ENCODE measurements at places on chromosomes 7 and 10.

DNA sequence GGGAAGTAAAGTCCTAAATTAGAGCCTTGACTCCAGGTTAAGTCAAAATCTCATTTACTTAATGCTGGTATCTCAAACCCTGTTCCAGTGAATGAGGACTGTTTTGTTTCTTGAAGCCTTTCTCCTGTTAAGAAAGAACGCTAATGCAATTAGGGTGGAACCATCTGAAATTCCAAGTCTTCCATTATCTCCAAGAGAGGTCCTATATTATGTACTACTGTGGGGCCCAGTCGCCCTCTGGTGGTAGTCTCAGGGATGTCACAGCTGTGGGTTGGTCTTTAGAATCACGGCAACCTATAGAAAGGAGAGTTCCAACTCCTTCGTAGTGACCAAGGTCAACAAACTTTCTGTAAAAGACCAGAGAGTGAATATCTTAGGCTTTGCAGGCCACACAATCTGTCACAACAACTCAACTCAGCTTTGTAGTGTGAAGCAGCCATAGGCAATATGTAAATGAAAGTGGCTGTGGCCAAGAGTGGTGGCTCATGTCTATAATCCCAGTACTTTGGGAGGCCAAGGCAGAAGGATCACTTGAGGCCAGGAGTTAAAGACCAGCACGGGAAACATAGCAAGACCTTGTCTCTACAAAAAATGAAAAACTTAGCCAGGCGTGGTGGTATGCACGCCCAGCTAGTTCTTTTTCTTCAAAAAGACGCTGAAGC lies 9.3 kb downstream of the RPP38 start:
- DNase-seq = peak; percentile 47

DNA sequence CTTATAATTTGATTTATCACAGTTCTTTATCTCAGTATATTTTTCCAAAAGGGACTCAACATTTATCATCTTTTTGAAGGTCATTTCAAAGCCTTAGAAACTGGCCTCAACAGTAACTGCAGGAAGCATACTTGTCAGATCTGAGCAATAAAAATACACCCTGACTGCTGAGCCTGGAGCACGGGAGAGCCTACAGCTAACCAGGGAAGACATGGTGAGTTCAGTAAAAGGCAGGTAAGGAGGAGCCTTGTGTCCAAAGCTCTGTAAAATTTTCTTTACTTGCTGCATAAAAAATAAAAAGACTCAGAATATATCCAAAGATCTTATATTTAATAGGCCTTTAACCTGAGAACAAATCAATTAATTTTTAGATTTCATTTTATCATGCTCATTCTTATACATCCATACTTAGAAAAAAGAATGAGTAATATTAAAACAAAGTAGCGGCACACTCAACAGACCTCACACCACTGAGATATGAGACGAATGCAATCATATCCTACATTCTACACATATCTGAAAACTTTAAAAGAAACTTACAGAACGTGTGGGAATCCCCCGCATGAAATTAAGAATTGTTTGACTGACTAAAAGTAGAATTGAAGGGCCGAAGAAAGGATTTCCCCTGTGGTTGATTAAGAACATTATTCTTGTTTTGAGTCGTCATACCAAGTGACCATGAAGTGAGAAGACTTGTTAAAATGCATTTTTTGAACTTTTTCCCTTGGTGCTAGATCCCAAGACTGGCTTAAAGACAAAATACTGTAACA lies 296.4 kb upstream of the MKLN1 start:
- no peak for DNase-seq

DNA sequence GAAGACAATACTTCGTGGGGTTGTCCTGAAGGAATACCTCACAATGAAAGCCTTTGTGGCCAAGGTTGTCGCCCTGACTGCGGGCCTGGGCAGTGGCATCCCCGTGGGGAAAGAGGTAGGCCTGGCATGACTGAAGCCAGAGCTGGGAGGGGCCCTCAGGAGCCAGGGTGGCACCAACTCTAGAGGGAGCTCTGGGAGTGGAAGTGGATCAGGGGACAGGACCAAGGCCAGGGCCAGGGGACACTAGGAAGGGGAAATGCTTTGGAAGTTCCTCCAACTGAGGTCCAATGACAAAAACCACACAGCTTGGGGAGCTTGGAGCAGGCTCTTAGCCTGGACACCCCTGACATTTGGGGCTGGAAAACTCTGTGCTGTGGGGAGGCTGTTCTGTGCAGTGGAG lies 5.8 kb downstream of the CLCN1 start:
- DNase-seq = no peak

DNA sequence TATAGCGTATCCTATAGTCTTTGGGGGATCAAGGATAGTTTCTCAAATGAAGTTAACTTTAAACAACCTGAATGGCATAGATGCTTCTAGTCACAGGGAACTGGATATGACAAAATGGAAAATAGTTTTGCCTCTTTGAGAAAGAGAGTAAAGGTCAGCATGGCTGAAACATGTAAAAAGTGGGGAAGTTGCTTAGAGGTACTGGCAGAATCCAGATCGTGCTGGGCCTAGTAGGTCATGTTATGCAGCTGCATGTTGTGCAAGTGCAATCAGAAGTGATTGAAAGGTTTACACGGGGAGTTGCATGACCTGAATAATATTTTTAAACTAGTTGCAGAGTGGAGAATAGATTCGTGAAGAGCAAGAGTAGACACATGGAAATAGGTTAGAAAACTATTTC lies 201.1 kb upstream of the HDAC9 start:
- DNase-seq = no peak

- no peak for DNase-seq
Measured at GRCh38 chr7:69959789-69960499, 361.7 kb downstream of the AUTS2 start.

GRCh38 chr10:92486637-92487036 lies 87.3 kb downstream of the IDE start:
- no peak for DNase-seq

- DNase-seq = no peak
Measured at GRCh38 chr10:132910901-132911785, 31.2 kb downstream of the CFAP46 start.

DNA sequence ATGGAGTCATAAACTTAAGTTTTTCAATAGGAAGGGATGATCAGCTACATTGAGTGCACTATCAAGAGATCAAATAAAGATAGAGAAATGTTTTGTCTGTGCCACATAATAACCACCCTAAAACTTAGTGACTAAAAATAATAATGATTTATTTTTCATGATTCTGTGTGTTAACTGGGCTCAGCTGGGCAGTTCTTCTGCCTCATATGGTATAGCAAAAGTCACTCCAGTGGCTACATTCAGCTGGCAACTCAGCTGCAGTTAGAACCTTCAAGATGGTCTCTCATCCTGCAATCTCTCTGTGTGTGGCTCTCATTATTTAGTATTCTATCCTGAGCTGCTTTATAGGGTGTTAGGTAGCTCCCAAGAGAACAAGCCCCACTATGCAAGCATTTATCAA lies 7.8 kb upstream of the PARP12 start:
- no peak for DNase-seq

- DNase-seq = no peak
Measured at GRCh38 chr7:115600207-115600606, 430.4 kb downstream of the TFEC start.

GRCh38 chr10:96651998-96652431 lies 65.2 kb upstream of the TM9SF3 start:
- DNase-seq = no peak

DNA sequence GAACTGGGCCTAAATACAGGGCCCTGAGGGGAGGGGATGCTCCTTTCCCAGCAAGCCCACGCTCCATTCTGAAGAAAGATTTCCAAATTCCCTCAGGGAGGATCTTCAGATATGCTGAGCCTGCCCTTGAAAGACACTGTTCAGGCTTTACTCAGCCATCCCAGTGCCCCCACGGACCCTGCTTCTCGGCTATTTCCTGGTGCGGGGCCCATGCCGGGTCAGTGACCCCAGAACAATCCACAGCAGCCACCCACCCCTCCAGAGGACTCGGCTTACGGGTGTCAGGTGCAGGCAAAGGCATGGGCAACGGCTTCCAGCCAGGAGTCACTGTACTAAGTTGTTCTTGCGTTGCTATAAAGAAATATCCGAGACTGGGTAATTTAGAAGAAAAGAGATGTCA lies 137.1 kb downstream of the OAT start:
- DNase-seq = no peak

DNA sequence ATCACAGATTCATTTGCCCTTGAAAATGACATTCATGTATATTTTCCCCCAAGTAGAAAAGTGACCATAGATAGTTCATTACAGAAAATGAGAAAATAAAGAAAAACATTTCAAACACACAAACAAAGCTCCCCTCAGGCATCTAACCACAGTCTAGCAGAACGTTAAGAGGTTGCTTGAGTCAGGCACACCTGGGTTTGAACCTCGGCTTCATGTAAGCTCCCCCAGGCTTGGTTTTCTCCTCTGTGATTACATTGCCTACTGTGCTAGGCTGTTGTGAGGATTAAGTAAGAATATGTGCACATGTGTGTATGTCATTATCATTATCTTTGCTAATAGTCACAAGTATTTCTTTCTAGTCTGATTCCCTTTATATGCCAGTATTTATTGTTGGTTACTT lies 9.1 kb downstream of the DNTT start:
- no peak for DNase-seq

- DNase-seq = no peak
Measured at GRCh38 chr10:97713339-97713825, at the start of gene MARVELD1. Gene MARVELD1, plus strand, starts transcription at chr10:97713730. Its CDS starts 147 bp downstream, at chr10:97713877.

- DNase-seq = no peak
Measured at GRCh38 chr10:131676800-131677421, 223.9 kb upstream of the PPP2R2D start.

DNA sequence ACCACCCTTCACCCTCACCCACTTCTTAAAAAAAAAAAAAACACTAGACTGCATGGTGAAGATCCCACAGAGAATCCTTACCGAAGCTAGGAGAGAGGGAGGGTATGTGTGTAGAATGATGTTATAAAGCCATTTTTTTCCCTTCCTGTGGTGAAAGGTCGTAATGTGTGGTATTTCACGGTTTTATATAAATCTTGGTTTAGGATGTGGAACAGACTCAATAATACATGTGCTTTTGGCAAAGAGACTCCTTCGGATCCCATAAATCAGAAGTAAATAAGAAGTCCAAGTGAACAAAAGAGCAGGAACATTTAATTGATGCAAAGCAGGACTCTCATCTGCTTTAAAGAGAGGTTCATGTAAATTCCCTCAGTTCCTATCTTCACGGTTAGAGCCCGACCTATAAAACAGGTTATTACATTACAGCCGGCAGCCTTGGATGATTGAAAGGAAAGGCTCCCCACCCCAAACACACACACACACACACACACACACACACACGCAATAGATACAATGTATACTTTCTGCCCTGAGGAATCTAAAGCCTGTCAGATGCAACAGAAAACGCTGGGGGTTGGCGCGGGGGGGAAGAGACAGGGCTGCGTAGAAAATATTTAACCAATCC lies 8.8 kb downstream of the DLX5 start:
- no peak for DNase-seq

- DNase-seq = no peak
Measured at GRCh38 chr7:22444181-22444971, 55.6 kb downstream of the STEAP1B start.

DNA sequence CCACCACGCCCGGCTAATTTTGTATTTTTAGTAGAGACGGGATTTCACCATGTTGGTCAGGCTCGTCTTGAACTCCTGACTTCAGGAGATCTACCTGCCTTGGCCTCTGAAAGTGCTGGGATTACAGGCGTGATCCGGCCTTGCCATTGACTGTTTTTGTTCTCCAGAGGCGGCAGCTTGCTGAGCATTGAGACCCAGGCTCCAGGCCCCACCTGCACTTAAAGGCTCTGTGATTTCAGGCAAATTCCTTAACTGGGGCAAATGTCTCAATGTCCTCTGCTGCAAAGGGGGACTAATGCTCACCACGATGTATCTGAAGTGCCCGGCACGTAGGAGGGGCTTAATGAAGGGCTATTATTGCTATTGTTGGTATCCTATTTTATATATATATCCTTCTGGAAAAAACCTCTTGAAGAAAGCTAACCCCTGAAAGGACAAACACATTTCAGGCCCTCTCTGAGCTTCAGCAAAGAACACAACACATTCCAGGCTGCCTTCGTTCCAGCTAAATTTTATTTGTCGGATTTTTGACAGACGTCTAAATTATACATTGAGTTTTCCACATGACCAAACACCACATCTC lies 29.0 kb downstream of the TRIM8 start:
- no peak for DNase-seq

DNA sequence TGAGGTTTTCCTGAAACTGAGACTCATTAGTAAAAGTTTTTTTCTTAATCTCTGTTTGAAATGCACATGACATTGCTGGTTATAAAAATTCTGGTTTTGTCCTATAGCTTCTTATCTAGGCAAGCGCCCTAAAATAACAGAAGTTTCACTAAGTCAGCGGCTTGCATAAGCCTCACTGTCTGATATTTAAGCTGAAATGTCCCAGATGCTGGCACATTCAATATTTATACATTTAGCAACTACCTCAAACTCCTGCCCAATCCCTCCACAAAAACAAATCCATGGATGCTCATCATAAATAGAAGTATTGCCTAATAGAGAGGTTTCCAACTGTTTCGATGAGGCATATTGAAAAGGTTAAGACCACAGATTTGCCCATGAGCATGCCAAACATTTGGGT lies 83.1 kb upstream of the EGR2 start:
- no peak for DNase-seq

- no peak for DNase-seq
Measured at GRCh38 chr7:119888251-119888650, 384.7 kb upstream of the KCND2 start.

- DNase-seq = peak; percentile 79
Measured at GRCh38 chr10:70477661-70478162, 855 bp upstream of the PALD1 start.

GRCh38 chr7:3915337-3915878 lies 614.4 kb downstream of the SDK1 start:
- no peak for DNase-seq

GRCh38 chr10:16814012-16814411 lies 3.2 kb downstream of the RSU1 start:
- no peak for DNase-seq

GRCh38 chr7:132417103-132417906 lies 159.0 kb downstream of the PLXNA4 start:
- no peak for DNase-seq

GRCh38 chr10:70761031-70761601 lies 24.1 kb downstream of the TBATA start:
- DNase-seq = no peak

DNA sequence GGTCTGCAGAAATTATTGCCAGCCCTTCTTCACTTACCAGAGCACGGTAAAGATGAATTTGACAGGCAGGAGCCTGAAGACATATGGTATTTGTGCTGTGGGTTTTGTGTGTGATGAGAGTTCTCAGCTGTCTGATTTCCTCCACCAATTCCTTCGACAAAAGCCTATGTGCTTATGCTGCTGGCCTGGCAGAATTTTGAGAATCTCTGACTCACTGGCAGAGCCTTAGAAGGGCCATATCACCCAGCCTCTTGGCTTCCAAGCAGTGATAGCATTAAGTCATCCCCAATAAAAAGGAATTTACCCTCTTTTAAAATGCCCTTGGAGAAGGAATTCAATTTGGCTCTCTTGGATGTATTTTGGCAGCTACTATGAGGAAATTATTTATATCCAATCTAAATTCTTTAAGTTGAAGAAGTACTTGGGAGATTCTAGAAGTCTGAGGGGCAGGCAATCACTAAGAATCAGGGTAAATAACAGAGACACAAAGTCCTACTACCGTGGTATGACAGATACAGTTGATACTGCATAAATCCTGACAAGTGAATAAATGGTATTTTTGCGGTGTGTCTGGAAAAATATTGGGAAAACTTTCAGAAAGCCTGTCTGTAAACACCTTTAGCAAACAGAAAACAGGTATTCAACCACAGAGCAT lies 68.6 kb upstream of the EFCAB10 start:
- DNase-seq = no peak

- no peak for DNase-seq
Measured at GRCh38 chr7:159197066-159197975, 52.7 kb upstream of the VIPR2 start.

- DNase-seq = no peak
Measured at GRCh38 chr7:41339913-41340676, 362.8 kb downstream of the INHBA start.
